ENCODE measurements at places on chromosomes 7 and 10.

GRCh38 chr7:325051-325798 is 35.3 kb downstream of the FOXL3 start:
- DNase-seq, result no peak

DNA sequence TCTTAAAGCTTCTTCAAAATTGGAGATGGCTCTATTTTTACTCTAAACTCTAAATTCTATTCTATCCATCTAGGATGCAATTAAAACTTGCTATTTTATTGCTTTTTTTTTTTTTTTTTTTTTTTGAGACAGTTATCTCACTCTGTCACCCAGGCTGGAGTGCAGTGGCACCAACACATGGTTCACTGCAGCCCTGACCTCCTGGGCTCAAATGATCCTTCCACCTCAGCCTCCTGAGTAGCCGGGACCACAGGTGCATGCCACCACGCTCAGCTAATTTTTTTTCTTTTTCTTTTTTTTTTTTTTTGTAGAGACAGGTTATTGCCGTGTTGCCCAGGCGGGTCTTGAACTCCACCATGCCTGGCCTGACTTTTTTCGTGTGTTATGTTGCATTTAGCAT is 41.2 kb downstream of the DNAJC1 start:
- no peak for DNase-seq

DNA sequence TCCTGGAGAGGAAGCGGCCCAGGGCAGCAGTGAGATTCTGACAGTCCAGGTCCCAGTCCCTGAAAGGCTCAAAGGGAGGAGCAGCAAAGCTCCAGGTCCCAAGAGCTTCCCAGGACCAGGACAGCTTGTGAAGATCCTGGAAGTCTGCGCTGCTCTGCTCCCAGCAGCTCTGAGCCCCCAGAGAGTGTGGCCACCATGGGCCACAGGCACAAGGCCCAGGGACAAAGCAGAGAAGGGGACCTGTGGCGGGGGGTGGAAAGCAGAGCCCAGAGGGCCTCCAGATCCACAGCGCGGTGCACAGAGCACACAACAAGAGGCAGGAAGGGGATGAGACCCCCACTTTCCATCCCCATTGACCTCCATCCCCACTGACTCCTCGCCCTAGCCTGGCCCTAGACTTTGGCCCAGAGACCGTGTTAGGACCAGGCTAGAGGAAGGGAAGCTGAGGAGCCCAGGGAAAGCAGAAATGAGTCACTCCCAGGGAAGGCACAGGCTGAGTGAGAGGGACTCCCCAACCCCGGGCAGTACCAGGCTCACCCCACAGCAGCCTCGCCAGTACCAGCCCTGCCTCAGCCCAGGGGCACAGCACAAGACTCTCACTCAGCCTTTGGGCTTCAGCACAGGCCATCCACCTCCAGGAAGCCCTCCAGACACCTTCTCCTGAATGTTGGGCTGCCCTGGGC is 75.5 kb downstream of the GRID1 start:
- DNase-seq, result no peak

DNA sequence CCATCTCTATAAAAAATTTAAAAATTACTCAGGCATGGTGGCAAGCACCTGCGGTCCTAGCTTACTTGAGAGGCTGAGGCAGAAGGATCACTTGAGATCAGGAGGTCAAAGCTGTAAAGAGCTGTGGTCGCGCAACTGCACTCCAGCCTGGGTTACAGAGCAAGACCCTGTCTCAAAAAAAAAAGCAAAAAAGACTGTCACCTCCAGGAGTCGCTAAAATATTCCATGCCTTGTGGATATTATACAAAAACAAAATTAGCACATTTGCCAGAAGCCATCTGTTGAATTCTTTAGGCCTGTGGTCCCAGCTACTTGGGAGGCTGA is 87.0 kb upstream of the SDK1 start:
- no peak for DNase-seq

DNA sequence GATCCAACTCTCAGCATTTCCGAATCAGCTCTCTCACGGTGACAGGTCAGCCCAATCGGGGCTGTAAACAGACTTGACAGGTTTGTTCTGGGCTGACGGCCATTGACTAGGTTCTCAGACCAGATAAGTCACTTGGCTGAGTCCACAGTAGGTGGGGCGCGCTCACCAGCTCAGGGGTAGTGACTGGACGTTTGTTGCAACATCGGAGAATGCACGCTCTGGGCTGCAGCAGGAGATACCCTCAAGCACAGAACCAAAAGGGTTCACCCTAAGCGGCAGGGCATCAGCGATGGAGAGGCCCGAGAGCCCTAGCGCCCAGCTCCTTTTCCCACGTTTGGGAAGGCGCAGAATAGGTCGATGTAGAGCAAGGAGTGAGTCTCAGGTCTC is 1.8 kb downstream of the KLLN start:
- no peak for DNase-seq

DNA sequence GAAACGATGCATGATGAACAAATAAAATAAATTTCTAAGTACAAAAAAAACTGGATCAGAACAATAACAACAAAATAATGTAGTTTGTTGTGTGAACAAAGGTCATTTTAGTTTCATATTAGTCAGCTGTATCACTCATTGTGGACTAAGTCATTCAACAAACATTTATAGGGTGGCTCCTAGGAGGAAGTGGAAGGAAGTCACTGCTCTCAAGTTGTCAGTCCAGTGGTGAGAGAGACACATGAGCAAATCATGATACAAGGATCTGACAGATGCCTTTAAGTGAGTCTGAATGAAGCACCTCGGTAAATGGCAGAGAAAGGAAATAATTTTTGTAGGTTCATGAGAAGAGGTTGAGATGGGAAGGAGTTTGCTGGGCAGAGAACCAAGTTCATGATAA is 56.8 kb downstream of the EPDR1 start:
- no peak for DNase-seq

DNA sequence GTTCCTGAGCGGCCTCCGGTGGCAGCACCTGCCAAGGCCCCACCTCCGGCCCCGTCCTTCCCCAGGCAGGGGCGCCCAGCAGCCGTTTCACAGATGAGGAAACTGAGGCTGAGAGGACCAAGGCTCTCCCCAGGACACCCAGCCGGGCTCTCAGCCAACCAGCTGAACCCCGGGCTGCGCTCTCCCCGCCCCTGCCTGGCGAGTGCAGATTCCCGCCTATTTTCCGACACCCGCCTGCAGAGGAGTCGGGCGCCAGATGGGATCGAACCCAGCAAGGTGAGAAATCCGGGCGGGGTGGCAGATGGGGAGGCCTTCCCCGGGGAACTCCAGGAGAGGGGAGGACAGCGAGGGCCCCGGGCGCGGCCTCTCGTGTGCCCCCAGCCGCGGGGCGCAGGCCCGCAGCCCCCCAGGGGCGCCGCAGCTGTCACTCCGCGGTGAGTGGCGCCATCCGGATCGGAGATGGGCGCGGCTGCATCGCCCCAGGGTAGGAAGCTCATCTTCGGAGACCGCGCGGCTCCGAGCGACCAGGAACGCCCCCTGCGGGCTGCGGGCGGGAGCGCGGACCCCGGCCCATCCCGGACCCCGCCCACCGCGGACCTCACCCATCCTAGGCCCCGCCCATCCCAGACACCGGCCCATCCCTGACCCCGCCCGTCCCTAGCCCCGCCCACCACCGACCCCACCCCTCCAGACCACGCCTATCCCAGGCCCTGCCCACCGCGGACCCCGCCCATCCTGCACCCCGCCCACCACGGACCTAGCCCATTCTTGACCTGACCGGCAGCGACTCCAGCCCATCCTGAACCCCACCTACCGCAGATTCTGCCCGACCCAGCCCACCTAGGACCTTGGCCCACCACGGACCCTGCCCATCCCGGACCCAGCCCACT is 90.3 kb downstream of the MICALL2 start:
- DNase-seq, result no peak

GRCh38 chr7:90383861-90384260 is 19.4 kb upstream of the CLDN12 start:
- no peak for DNase-seq

DNA sequence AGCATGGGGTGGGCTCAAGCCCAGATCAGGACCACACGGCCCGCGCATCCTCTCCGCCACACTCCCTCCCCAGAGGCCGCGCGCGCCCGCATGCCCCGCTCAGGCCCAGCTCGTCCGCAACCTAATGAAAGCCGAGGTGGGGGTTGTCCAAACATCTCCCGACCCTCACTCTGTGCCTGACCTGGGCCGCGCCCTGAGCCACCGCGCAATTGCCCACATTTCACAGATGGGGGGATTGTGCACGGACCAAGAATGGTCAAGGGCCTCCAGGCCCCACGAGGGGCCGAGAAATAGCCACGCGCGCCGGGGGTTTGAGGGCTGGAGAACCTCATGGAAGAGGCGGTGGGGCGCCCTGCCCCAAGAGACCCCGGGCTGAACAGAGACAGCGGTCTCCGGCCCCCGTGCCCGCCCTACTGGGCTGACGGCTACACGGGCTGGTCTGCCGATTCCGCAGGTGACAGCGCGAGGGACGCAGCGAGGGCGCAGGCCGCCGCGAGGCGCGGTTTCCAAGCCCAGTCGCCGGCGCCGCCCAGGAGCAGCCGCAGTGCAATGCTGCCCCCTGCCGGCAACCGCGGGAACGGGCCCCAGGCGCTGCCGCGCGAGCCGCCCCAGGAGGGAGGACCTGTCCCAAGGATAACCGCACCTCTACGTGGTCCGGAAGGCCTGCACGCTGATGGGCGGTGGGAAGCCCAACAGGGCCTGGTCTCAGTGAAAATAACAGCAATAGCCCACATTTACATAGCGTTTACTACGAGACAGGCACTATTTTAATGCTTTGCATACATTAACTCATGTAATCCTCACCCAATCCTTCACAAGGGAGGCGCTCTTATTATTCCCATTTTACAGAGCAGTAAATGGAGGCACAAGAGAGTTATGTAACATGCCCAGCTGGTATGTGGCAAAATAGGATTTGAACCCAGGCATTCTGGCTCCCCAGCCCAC is 10.5 kb upstream of the GRID1 start:
- peak; percentile 75 for DNase-seq

GRCh38 chr10:71264345-71265200 is 52.2 kb downstream of the UNC5B start:
- DNase-seq, result no peak

- no peak for DNase-seq
Observed at GRCh38 chr10:113754768-113755167, 3.3 kb downstream of the PLEKHS1 start.

- no peak for DNase-seq
Observed at GRCh38 chr7:105003275-105003674, 10.7 kb upstream of the KMT2E start.

- no peak for DNase-seq
Observed at GRCh38 chr7:33788531-33788930, 116.8 kb upstream of the BMPER start.

GRCh38 chr10:93995598-93996271 is 2.0 kb downstream of the PLCE1 start:
- DNase-seq, result no peak

DNA sequence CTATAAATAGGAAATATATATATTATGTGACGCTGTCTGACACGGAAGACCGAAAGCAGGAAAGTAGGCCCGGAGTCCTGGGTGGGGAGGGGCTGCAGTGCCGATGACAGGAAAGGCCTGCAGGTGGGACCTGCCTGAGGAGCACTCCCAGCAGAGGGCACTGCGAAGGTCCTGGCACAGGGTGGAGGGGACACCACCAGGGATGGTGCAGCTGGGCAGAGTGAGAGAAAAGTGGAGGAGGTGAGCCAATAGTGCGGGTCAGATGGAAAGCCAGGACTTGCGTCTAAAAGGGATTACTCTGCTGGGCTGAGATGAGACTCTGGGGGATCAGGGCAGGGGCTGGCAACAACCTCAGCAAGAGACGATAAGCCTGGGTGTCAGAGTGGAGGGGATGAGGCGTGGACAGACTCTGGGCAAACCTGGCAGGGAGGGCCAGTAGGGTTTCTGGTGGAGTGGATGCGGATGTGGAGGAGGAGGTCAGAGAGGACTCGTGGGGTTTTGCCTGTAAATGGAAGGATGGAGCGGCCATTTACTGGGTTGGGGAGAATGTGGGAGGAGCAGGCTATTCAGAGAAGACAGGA is 118.2 kb upstream of the ZNF746 start:
- no peak for DNase-seq

GRCh38 chr10:132443605-132443982 is 46.6 kb downstream of the PWWP2B start:
- peak; percentile 49 for DNase-seq

DNA sequence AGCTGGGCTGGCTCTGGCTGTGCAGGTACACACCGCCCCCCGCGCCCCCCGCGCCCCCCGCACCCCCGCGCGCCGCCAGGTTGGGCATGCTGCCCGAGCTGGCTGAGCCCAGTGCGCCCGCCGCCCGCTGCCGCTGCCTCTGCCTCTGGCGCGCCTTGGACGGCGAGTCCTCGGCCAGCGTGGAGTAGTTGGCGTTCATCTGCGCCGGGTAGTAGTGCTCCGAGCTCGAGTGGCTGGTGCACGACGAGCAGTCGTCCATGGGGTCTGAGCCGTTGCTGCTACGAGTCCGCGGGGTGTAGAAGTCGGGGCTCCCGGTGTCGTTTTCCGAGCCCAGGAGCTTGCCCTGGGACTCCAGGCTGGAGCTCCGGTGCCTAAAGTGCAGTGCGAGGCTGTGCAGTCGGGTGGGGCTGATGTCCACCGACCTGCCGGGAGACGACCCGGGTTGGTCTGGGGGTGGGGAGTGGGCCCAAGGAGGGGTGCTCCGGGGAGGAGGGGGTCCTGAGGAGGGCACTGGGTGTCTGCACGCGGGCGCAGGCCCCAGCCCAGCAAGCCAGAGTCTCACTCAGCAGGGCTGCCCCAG is 70.4 kb downstream of the PRPF18 start:
- DNase-seq, result no peak

DNA sequence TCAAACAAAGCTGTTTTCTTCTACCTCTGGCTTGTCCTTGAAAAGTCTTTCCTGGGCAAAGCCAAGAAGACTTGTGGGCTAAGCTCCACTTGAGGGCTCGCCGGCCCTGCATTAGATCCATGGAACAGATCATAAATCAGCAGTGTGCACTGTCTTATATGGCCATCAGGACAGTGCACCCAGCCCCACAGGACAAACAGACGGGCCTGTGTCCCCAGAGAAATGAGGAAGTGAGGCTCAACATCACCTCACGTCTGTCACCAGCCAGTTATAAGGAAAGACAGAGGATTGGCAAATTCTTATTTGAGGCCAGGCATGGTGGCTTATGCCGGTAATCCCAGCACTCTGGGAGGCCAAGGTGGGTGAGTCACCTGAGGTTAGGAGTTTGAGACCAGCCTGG is 12.3 kb upstream of the IFT22 start:
- DNase-seq, result no peak

DNA sequence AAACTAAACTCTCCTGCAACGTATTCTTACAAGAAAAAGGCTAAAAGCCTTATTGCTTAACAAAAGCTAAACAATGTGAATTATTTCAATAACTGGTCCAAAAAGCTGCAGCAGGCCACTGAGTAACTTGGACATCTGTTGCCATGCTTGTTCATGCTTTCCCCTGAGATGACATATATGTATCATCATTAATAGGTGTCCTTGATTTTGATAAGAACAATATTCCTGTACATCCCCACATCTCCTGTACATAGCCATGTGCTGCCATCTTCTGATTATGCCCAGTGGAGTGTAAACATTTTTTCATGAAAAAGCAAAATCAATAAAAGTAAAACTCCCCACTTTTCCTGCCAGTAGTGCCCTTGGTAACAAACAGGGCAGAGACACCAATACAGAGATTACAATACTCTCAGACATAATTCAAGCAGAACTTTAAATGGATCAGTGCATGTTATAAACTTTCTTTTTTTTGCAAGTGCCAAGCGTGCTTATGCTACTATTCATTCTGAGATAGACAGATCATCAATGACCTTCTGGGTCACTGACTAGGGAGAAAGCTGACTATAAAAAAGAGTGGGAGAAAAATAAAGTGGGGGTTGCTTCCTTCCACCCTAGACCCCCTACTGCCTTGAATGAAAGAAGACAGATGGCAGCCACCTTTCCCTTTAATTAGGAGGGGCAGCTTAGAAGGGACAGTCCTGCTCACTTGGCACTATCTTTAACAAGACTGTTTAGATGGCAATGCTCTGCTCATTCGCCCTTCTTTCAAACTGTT is 205.5 kb upstream of the KLF14 start:
- DNase-seq, result no peak

All from stimulated activated CD8-positive, alpha-beta memory T cell treated with anti-CD3 and anti-CD28 coated beads, Interleukin-7, amount 100 ng/mL, for 1 hour (primary cell).